Myocyte (in vitro differentiated cells): ENCODE measurements at places on chromosomes 1 and 21. TPM values are rescaled to one million over a fixed set of nuclear protein-coding genes. Genes with fewer than 3 reads are reported as not detected.

Gene GJB4
- total RNA-seq: not detected in 2 replicates

Gene SH3BGRL3
- 49.0 and 51.4 TPM in 2 replicates for total RNA-seq

Gene FAM151A
- not detected in 2 replicates for total RNA-seq

Gene OR2L8
- total RNA-seq: not detected in 2 replicates

Gene S100B
- total RNA-seq: not detected in 2 replicates

Gene AGT
- 31.7 and 36.5 TPM in 2 replicates for total RNA-seq

Gene UTS2
- not detected in 2 replicates for total RNA-seq

Gene CD5L
- not detected in 2 replicates for total RNA-seq

Gene PTGS2
- total RNA-seq: not detected in 2 replicates

Gene EBNA1BP2
- 67.4 and 74.0 TPM in 2 replicates for total RNA-seq

Gene CRP
- total RNA-seq: not detected in 2 replicates

Gene CACNA1S
- total RNA-seq: 57.2 and 58.9 TPM in 2 replicates

Gene KISS1
- 10.6 and 19.3 TPM in 2 replicates for total RNA-seq

Gene ATF3
- total RNA-seq: 2.9 and 3.3 TPM in 2 replicates

Gene CDC20
- 0.68 and 2.0 TPM in 2 replicates for total RNA-seq

Gene CIART
- total RNA-seq: 2.0 and 2.5 TPM in 2 replicates

Gene ORC1
- total RNA-seq: 0.11 and 0.42 TPM in 2 replicates

Gene GNAT2
- 0.13 TPM in 1 of 2 replicates, not detected in the other for total RNA-seq

Gene LCE1A
- not detected in 2 replicates for total RNA-seq

Gene VHLL
- total RNA-seq: not detected in 2 replicates

GRCh38 chr1:32580348-32581017, 41.3 kb downstream of the ZBTB8A start:
- DNase-seq: no peak

GRCh38 chr21:35337573-35337972, 288.5 kb upstream of the RUNX1 start:
- DNase-seq: no peak

GRCh38 chr1:51736702-51737101, 119.8 kb downstream of the OSBPL9 start:
- peak; percentile 37 for DNase-seq

GRCh38 chr1:67589519-67590233, 95.3 kb upstream of the GADD45A start:
- DNase-seq: no peak

GRCh38 chr1:192824511-192824910, 15.7 kb downstream of the RGS2 start:
- no peak for DNase-seq

GRCh38 chr1:42845866-42846256, 552 bp upstream of the ZNF691 start:
- DNase-seq: no peak

DNA sequence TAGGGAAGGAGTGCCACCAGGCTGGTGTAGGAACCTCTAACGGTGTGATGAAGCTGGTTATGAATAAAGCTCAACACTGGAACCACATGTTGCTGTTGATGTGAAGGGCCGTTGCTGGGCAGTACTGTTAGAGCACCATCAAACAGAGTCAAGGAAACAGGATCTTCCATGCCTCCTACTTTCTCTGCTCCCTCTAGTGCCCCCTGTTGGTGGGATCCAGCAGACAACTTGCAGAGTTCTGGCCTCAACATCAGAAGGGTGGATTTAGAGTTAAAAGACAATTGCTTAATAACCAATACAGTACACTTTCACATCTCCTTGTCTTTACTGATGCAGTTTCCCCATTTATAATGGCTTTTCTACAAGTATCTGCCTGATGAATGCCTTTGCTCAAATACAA, 336.4 kb downstream of the NTNG1 start:
- no peak for DNase-seq

- peak; percentile 40 for DNase-seq
Measured at GRCh38 chr1:84632673-84633434, 57.4 kb downstream of the SSX2IP start.

- peak; percentile 94 for DNase-seq
Measured at GRCh38 chr1:192489748-192490147, 85.8 kb upstream of the RGS1 start.

DNA sequence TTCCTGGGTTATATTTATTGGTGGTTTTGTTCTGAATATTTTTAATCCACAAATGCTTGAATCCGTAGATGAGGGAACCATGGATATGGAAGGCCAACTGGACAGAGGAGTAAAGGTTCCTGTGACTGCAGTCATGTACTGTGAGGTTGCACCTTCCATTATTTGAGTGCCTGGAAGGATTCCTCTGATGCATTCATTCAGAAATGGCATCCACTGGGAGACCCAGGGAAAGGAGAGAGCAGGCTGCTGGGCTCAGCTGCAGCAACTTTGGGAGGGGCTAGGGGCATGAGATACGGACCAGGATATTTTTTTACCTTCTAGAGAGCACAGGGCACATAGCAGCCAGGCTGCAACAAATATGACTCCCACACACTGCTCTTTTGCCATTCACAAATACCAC, 19.5 kb downstream of the AK2 start:
- no peak for DNase-seq

- DNase-seq: no peak
Measured at GRCh38 chr1:19577036-19577435, 67.1 kb upstream of the NBL1 start.

DNA sequence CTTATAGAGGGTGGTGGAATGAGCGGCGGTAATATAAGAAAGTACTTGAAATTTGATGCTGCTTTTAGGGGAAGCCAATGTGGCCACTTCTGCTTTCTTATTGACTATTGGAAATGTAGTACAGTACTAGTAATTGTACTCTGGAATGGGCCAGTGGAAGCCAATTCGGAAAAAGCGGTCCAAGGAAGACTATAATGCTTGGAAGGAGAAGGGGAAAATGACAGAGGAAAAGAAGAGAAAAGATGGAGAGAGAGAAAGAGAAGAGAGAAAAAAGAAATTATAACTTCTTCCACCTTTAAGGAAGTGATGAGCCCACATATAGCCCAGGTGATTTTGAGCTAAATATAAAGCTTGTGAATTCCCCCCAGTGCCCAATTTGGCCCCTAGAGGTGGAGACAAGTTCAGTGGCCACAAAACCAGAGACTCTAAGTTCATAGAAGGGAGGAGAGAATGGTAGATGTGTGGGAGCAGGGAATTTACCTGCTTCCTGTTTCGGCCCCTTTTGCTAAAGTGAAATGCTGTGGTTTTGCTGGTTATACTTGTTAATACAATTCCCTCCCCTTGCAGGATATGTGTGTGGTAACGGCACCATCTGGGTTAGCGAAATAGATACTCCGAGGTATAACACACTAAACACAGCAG, 35.7 kb upstream of the DUSP10 start:
- no peak for DNase-seq

- DNase-seq: peak; percentile 56
Measured at GRCh38 chr1:160144921-160145320, 6.5 kb upstream of the ATP1A4 start.

- no peak for DNase-seq
Measured at GRCh38 chr1:53461323-53462044, 2.3 kb downstream of the DMRTB1 start.

DNA sequence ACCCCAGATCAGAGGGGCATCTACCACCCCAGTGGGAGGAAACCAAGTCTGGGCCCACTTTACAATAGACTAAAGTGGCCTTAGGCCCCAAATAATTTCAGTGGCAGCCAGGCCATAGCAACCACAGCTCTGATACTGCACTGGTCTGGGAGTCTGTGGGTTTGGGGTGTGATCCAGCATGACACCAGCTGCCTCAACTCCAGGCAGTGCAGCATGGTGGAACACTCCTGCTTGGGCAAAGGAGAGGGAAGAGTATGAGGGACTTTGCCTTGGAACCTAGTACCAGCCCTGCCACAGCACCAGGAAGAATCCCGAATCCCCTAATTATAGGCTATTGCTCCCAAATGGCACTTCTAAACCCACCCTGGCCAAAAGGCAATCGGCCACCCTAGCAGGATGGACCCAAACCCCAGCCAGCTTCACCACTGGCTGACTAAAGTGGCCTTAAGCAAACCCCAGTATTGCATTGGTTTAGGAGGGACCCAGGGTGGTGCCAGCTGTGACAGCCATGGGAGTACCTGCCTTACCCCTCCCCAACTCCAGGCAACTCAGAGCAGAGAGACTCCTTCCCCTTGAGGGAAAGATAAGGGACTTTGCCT, 47.1 kb downstream of the PACC1 start:
- peak; percentile 67 for DNase-seq

- no peak for DNase-seq
Measured at GRCh38 chr1:202638019-202638700, 72.1 kb downstream of the SYT2 start.

DNA sequence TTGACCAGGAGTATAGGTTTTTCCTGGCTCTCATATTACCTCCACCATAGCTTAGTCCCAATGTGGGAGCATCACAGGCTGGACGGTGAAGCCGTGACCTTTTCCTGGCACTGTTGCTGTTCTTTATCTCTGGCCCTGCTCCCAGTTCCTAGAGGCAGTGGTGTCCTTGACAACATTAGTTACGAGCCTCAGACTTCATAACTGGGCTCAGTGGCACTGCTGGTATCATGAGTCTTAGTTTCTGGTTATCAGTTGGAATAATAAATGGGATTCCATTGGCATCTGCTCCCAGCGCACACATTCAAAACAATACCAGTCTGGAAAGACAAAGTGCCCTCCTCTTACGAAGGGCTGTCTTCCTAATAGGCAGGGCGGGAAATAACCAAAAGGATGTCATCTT, 8.0 kb downstream of the RNPEP start:
- no peak for DNase-seq

- no peak for DNase-seq
Measured at GRCh38 chr1:159591981-159592380, 4.4 kb downstream of the APCS start.

GRCh38 chr1:218411101-218411500, 66.0 kb downstream of the TGFB2 start:
- DNase-seq: no peak

GRCh38 chr1:39381839-39382238, 109.6 kb upstream of the BMP8A start:
- peak; percentile 36 for DNase-seq

DNA sequence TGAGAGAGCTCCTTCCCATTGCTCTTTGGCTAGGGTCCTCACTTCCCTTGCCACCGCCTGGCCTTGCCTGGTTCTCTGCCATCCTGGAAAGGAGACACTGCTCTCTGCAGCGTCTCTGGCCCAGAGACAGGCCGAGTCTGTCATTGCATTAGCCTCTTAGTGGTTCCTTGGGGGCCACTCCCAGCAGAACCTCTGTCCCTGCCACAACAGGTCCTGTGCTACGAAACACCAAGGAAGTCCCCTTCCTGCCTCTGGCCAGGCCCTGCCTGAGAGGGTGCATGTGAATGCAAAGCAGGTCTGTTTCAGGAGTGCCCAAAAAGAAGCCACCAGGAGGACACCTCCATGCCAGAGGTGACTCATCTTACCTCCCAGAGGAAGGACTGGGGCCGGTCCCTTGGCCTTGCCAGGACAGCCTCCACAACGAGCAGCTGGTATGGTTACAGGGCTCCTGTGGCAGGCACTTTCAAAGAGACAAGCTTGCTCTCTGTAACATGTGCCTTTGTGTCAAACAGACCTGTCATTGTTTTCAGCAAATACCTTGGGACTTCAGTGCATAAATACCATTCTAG, 59.6 kb downstream of the VPS26C start:
- peak; percentile 85 for DNase-seq

GRCh38 chr1:159790237-159790917, 9.6 kb downstream of the DUSP23 start:
- DNase-seq: peak; percentile 25

DNA sequence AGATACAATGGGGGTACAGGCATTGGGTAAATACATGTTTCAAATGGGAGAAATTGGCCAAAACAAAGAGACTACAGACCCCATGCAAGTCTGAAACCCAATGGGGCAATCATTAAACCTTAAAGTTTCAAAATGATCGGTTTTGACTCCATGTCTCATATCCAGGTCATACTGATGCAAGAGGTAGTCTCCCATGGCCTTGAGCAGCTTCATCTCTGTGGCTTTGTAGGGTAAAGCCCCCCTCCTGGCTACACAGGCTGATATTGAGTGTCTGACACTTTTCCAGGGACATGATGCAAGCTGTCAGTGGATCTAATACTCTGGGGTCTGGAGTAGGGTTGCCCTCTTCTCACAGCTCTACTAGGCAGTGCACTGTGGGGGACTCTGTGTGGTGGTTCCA, 286.1 kb downstream of the LRRIQ3 start:
- DNase-seq: no peak

GRCh38 chr1:154220071-154220969, at the start of gene UBAP2L:
Gene UBAP2L (plus strand): TSS chr1:154220955. CDS start chr1:154225124, 4,169 bp downstream.
- DNase-seq: peak; percentile 99

DNA sequence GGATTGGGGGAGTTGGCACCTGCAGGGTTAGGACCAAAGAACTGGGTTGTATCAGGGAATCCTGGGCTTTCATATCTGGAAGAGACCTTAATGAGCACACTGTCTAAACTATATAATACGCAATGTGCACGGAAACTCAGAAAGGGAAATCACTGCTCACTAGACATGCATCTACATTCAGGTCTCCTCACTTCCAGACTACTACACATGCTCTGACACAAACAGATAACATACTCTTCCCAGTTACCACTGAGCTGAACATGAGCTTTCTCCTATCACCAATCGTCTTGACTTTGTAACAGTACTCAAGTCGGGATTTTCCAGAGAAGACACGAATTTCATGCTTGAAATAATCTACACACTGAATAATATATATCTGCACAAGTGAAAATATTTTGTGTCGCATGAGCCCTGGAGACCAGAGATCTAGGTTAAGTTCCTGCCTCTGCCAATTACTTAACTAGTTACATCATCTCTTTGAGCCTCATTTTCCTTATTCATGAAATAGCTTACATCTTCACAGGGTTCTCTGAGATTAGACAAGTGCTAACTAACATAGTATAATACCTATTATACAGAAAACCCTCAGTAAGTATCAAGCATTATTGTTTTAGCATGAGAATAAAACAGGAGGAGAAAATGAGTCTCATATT, 101.1 kb downstream of the JAK1 start:
- no peak for DNase-seq

DNA sequence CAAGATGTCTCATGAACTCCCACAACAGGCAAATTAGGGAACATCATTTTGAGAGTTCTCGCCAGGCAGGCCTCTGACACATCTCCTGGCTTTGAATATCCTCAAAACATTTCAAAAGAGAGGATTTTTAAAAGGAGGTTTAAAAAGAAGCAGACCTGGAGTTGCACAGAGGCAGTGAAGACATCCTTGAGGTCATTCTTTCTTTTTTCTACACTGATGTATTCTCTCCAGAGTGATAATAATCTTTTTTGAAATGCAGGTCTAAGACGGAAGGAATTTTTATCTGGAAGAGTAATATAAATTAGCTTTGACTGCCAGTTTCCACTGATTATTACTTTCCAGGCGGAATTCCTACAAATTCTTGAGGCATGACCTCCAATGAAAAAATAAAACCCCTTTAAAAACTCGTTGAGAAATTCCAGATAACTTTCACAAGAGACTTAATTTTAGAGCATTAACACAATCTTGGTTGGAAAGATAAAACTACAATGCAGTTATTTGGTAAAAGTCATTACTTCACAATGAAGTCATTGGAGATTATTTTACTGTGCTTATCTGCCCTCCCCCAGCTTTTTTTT, 125.0 kb downstream of the LYPLAL1 start:
- DNase-seq: no peak
